Left cardiac atrium (tissue), 4 donors: ENCODE measurements at places on chromosomes 6 and 20.

- DNase-seq, result no peak
Measured at GRCh38 chr20:47730744-47731143, 54.5 kb downstream of the SULF2 start.

GRCh38 chr6:130322673-130323268, 43.0 kb upstream of the TMEM200A start:
- peak; percentile 26 for DNase-seq

DNA sequence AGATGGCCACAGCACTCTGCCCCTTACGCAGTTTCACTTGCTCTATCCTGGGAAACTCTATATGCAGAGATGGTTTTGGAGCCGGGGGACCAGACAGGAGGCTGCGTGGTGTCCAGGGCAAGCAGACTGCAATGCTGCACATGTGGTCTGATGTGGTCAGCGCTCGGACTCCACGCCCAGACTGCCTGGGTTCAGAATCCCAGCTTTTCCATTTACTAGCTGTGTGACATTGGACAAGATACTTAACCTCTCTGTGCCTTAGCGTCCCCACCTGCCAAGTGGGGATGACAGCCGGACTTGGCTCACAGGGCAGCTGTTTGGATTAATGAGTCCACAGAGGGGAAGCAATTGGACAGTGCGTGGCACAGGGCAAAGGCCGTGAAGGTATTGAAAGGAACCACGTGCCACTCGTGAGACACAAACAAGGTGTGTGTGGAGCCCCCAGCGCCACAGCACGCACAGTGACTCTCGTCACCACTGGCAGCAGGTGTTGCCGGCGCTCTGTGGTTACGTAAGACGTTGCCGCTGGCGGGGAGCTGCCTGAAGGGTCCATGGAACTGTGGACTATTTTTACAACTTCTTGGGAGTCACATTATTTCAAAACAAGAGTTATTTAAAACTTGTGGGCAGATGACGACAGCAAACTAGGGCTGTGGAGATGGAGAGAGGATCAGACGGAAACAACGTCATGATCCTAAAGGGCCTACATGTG, 201.4 kb downstream of the PREX1 start:
- no peak for DNase-seq

DNA sequence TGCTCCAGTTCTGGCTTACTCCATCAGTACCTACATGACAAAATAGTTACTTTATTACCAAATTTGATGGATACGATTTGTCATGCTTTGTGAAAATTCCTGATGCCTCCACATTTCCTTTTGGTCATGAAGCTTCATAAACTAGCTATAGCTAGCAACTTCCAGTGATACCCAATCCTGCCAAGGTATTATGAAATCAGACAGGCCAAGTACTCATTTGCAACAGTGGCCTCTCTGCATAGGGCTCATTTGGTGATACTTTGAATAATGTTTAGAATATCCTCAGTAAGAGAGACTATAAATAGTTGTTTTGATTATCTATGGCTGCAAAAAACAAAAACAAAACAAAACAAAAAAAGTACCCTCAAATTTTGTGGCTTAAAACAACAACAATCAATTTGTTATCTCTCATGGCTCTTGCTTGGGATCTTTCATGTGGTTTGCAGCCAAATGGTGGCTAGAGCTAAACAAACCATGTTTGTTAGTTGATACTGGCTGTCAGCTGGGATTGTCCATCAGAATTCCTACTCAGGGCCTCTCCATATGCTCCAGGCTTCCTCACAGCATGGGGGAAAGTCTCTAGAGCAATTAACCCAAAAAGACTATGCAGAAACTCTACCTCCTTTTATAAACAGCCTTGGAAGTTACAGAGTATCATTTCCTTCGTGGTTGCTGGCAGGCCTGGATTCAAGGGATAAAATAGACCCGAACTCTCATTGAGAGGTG, 10.1 kb upstream of the PRL start:
- no peak for DNase-seq

DNA sequence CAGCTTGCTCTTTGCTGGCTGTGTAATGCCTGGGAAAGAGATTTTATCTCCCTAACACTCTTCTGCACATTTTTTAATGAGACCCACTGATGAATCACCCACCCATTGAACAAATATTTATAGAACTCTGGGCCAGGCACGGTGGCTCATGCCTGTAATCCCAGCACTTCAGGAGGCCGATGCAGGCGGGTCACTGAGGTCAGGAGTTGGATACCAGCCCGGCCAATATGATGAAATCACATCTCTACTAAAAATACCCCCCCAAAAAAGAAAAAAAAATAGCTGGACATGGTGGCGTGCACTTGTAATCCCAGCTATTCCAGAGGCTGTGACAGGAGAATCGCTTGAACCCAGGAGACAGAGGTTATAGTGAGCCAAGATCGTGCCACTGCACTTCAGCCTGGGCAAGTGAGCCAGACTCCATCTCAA, 82.1 kb upstream of the SIRPA start:
- DNase-seq, result peak; percentile 88

DNA sequence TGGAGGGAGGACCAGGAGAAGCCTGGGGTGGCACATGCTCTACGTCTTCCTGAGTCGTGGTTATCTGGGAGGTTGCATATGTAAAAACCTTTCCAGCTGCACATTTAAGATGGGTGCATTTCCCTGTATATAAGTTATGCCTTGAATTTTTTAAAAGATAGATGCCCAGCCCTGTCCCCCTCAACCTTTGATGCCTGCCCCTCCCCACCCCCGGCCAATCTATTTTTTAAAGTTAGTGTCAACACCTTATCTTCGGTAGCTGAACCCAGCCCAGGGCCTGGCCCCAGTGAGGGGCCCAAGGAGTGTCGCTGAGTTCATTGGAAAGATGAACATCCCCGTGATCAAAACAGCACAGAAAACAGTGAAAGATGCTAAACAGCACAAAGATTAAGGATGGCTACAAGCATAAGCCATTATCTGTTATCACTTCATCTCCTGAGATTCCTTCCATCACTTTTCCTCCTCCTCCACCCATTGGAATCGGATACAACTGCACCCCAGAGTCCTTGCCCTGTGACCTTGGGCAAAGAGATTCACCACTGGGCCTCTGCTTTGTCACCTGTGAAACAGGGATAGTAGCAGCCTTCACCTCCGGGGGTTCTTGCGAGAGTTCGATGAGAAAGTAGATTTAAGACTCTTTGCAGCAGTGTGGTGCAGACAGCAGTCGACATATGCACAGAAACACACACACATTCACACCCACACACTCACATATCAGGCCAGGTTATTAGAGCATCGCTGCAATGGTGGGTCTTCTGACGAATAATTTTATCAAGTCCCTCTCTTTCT, 47.5 kb downstream of the SIRPA start:
- DNase-seq, result no peak

GRCh38 chr6:100952006-100952405, 70.9 kb upstream of the ASCC3 start:
- no peak for DNase-seq
